Activated CD4-positive, alpha-beta memory T cell treated with anti-CD3 and anti-CD28 coated beads, Interleukin-2, amount 10 ng/mL, durations not matched to agents 7 days and 5 days (primary cell): ENCODE measurements at places on chromosomes 16 and 17. TPM values are rescaled to one million over a fixed set of nuclear protein-coding genes. Genes with fewer than 3 reads are reported as not detected.

DNA sequence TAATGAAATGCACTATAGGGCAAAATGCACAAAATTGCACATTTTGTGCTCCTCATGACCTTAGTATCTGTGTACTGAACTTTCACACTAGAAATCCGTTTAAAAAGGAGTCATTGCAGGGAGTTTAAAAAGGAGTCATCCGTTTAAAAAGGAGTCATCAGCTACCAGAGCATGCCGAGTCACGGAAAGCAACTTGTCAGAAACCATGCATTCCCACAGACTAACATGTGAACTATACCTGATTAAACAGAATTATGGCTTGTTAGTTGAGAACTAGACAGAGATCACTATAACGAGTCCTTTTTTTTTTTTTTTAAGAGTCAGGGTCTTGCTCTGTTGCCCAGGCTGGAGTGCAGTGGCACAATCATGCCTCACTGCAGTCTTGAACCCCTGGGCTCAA lies 35.9 kb downstream of the SLC6A4 start:
- DNase-seq = no peak

DNA sequence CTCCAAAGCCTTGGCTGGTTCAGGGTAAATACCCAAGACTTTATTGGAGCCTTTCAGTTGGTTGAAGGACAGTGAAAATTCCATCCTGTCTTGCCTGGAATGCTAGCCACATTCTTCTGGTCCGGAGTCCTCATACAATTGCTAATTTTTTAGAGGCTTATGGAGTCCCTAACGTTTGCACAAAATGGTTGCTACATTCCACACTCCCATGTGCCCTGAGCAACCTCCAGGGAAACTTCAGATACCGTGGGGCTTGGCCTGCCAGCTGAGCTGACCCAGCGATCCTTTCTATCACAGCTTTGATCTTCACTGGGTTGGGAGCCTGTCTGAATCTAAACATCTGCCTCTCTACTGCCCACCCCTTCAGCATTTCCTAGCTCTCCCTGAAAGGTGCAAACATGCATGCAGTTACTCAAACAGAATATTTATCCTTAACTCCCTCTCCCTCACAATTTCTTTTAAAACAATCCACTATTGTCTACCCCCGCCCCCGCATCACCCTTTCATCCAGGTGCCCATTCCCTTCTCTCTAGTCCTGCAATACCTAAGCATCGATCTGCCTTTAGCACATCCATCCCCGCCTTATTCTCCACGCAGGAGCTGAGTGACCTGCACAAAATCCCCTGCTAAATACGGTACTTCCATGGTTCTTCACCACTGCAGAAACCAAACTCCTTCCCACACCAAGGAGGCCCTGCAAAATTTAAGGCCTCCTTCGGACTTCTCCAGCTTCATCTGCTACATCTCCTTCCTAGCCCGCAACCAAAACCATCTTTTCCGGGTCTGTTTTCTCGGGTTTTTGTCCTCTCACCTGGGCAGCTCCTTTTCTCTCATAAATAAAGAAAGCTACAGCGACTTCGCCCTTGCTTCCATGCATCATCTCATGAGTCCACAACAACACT lies 810 bp upstream of the GAN start:
- peak; percentile 18 for DNase-seq

DNA sequence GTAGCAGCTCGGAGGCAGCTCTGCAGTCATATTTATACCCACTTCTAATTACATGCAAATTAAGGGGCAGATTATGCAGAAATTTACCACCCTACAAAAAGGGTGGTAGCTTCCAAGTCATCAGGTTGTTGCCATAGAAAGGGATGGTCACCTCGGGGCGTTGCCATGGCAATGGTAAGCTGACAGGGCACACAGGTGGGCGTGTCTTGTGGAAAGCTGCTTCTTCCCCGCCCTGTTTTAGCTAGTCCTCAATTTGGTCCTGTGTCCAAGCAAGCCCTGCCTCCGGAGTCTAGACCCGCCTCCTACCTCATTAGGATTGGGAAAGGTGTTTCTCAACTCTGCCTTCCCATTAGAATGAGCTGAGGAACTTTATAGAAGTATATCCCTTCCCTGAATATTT lies 98.7 kb downstream of the HS3ST2 start:
- DNase-seq = no peak

- no peak for DNase-seq
These were observed 108.4 kb downstream of the CDH13 start for GRCh38 chr16:82735186-82735585.

- DNase-seq = no peak
These were observed 11.2 kb upstream of the PLEKHG4 start for GRCh38 chr16:67268136-67268579.

- DNase-seq = no peak
These were observed 43.1 kb downstream of the ANKFY1 start for GRCh38 chr17:4220655-4221054.

- DNase-seq = no peak
These were observed 40.8 kb downstream of the MRTFB start for GRCh38 chr16:14111713-14112538.

DNA sequence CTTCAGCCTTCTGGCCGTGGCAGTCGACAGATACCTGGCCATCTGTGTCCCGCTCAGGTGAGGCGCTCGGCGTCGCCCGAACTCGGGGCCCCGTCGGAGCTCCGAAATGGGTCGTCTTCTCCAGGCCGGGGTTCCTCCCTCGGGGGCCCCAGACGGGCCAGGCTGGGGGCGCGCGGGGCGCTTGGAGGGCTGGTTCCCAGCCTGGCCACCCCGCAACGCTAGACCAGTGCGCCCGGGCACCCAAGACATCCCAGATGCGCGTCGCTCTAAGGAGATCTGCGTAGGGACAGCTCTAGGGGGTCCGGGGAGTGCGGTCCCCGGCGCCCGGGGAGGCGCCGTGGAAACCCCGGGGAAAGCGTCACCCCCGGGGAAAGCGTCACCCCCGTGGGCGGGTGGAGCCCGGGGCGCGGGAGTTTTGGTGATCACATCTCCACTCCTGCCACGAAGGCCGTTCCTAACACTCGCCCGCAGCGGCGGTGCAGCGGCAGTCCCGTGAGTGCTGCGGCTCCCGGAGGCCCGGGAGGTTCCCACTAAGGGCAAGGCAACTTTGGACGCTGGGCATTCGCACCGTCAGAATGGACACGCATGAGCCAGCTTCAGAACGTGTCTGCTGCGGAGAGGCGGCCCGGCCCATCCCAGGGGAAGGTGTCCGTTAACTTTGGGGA lies 729 bp downstream of the ADORA2B start:
- no peak for DNase-seq

GRCh38 chr17:80296221-80296620 lies 35.6 kb downstream of the RNF213 start:
- DNase-seq = no peak

DNA sequence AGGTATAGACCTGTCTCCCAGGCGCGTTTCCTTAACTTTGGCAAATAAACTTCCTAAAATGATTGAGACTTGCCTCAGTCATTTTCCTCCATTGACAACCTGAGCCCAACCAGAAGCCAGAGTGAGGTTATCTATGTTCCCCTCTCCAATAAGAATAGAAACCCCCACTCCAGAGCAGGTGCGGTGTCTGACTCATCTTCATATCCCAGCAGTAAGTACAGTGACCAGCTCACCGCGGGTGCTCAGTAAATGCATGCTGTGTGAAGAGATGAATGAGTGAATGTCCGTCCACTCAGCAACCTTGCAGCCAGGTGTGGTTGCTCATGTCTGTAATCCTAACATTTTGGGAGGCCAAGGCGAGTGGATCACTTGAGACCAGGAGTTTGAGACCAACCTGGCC lies 19.5 kb upstream of the CD300E start:
- no peak for DNase-seq

DNA sequence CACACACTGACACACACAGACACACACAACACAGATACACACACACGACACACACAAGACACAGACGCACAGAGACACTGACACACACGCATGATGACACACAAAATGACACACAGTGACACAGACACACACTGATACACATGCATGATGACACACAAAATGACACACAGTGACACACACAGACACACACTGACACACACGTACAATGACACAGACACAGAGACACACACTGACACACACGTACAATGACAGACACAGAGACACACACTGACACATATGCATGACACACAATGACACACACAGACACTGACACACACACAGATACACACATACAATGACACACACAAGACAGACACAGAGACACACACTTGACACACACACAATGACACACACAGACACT lies 10.3 kb downstream of the CACNG1 start:
- no peak for DNase-seq

DNA sequence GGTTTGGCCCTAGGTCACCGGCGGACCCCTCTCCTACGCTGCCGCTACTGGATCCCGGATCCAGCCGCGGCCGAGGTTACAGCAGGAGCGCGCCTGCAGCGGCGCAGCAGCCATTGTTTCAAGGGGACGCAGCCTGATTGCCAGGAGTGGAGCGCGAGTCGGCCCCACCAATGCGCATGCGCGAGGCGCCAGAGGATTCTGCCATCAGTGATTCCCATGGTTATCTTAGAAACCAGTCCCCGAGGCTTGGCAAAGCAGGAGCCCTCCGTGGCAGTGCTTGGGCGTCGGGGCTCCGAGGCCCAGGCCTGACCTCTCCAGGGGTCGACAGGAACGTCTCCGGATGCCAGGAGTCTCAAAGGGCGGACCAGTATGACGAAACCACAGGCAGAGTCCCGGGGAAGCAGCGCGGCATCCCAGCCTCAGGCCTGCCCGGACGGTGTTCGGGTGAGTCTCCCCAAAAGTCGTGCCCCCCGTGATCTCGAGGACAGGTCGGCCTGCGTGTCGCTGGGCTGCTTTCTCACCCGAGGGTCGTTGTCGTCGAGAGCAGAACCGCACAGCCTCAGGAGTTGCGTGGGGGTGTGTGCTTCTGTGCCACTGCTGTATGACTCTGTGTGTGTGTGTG lies 608.5 kb downstream of the KCNJ18 start:
- no peak for DNase-seq

DNA sequence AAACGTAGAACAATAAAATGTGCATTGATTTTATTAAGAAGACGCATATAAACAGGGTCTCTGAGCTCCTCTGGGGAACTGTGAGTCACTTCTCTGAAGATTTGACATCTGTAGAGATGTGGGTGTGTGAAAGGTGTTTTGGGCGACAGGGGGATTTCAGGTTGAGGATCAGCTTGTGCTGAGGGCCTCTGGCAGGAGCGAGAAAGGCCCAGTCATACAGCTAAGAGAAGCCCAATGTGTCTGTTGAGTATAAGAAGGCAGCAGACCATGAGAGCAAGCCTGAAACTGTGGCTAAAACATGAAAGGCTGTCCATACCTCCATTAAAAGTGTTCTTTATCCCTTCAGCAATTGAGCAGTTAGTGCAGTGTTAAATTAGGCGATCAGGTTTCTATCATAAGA lies 406.5 kb upstream of the MON1B start:
- no peak for DNase-seq

- DNase-seq = no peak
These were observed 402.8 kb upstream of the RBFOX1 start for GRCh38 chr16:6929868-6930267.

GRCh38 chr17:44352828-44353671 lies 7.9 kb downstream of the GRN start:
- DNase-seq = no peak

GRCh38 chr17:15161395-15161794 lies 103.7 kb downstream of the PMP22 start:
- no peak for DNase-seq

DNA sequence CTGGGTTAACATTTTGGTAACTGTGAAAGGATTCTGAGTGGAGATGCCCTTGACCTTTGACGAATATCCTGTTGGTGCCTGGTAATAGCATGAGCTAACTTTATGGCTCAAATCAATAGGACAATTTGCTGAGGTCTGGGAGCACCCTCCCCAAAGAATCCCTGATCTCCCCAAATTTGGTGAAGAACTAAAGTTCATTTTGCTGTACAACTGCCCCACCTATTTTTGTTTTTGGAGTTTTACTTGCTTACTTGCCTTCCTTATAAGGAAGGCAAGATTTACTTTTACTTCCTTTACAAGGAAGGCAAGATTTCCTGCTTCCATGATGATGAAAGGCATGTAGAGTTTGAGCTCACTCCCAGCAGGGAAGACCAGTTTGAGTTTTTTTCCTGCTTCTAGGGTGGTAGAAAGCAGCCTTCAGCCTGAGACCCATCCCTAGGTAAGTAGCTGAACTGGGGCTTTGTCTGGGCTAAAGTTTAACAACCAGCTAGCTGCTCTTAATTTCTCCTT lies 2.8 kb downstream of the KRTAP4-9 start:
- DNase-seq = no peak

DNA sequence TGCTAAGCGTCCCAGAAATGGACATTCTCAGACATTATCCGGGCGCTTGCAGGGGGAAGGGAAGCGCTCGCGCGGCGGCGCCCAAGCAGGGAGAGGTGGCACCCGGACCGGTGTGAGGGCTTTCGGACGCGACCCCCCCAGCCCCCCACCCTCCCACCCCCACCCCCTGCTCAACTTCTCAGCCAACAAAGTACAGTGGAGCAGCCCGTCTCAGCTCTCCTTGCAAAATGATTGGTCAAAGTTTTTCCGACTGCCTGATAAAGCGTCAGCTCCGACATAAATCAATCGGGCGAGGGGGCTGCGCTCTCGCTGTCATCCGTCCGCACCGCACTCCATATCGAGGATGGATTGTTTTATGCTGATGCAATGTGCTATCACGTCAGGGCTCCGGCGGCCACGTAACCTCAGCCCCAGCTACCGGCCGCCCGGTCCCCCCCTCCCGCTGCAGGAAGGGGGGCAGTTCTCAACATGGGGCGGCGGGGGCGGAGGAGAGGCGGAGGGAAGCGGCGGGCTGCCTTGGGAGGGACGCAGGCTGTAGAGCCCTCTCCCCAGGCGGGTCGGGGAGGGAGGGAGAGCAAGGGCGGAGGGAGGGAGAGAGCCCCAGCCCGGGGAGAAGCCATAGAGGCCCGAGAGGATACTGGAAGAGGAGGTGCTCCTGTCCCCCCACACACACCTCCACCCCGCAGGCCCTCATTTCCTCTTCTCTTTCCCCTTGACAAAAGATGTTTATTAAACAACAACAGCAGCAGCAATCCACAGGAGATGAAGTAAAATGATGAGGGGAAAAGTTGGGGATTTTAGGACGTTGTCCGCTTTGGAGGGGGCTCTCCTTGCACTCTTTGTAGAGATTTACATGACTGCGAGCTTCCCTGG lies at the start of gene HOXB9:
Gene HOXB9 (minus strand): TSS at position 114 of the 873 bp plus-strand sequence. CDS start 89 bp downstream, at position 25.
- DNase-seq = peak; percentile 49

GRCh38 chr16:67504031-67505021 lies 21.0 kb upstream of the AGRP start:
- DNase-seq = peak; percentile 85

DNA sequence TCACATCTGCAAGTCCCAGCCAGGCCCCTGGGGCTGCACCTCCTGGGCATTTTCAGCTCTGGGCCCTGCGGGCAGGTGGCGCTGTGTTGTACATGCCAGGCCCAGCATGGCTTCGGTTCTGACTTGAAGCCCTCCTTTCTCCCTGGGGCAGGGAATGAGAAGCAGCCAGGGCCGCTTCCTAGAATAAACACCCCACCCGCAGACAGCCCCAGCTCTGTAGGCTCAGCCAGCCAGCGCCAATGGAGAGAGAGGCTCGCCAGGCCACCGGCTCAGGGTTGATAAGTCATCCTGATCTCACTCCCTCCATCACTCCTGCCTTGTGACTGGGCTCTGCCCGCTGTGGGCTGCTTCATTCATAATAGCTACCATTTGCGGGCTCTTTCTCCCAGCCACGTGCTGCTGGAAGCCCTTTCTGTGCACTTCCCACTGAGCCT lies 6.0 kb upstream of the GLIS2 start:
- peak; percentile 62 for DNase-seq

Gene CX3CL1
- total RNA-seq = not detected

Gene KRT25
- total RNA-seq = not detected

Gene ASGR2
- not detected for total RNA-seq

Gene CPHXL2
- total RNA-seq = not detected

Gene KLHL10
- total RNA-seq = not detected

Gene SMIM36
- not detected for total RNA-seq

Gene SLC35G6
- total RNA-seq = not detected

Gene CACNG3
- not detected for total RNA-seq

Gene PDILT
- not detected for total RNA-seq
